GM12864 (cell line): ENCODE measurements at places on chromosomes 16 and 17.

DNA sequence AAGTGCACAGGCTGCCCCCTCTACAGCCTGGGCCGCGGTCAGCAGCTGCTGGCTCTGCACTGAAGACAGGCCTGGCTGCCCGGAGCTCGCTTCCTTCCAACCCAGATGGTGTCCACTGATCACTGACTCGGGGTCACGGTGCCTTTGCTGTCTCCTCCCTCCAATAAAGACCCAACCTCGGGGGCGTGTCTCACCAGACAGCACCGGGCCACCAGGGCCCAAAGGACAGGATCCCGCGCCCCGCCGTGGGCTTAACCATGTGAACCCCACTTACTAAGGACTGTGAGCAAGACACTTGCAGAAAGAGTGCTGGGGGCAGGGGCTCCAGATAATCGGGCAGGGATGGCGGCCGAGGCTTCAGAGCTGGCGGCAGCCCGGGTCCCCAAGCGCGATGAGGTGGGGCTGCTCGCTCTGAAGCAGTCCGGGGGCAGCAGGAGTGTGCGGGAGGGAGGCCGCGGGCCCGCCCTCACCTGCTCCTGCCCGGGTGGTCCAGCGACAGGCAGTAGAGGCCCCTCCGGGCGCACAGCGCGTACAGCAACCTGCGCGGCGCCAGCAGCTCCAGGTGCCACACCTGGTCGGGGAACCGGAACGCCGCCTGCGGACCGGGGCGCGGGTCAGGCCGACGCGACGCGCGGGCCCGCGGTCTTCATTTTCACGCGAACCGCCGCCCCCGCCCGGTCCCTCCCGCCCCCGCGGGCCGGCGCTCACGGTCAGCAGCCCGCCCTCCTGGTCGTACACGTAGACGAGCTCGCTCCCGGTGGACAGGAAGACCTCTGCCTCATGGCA, 502 bp downstream of the FAAP100 start:
- DNase-seq: no peak

DNA sequence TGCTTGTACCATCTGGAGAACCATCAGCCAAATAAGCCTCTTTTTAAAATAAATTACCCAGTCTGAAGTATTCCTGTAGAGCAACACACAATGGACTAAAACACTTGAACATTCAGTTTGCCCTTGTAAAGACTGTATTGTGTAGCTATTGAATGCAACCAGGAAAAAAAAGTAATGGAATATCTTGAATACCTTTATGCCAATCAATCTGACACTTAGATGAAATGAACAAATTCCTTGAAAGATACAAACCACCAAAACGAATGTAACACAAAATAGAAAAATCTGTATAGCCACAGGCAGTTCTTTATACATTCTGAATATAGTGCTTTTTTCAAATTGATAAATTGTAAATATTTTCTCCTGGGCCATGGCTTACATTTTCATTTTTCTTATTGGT, 63.3 kb upstream of the KCNJ16 start:
- no peak for DNase-seq

DNA sequence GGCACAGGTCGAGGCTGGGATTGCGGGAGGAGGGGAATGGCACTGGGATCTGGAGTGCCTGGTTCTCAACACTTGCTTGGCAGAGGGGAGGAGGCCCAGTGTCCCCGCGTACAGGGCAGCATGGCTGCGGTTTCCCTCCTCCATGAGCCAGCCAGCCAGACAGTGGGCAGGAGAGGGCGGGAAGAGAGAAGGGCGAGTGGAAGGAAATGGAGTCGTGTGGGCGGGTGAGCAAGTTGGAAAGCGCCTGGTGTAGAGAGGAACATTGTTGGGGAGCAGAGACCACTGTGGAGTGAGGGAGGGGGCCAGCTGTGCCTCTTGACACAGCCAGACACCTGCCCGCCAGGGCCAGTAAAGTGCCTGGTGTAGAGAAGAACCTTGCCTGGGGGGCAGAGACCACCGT, 130.5 kb downstream of the OR1D5 start:
- no peak for DNase-seq

GRCh38 chr17:4394208-4395110, 28.0 kb upstream of the UBE2G1 start:
- DNase-seq: no peak

GRCh38 chr17:77790143-77790829, 168.2 kb upstream of the TNRC6C start:
- DNase-seq: no peak

GRCh38 chr17:35084987-35085386, 21.5 kb upstream of the RFFL start:
- no peak for DNase-seq

DNA sequence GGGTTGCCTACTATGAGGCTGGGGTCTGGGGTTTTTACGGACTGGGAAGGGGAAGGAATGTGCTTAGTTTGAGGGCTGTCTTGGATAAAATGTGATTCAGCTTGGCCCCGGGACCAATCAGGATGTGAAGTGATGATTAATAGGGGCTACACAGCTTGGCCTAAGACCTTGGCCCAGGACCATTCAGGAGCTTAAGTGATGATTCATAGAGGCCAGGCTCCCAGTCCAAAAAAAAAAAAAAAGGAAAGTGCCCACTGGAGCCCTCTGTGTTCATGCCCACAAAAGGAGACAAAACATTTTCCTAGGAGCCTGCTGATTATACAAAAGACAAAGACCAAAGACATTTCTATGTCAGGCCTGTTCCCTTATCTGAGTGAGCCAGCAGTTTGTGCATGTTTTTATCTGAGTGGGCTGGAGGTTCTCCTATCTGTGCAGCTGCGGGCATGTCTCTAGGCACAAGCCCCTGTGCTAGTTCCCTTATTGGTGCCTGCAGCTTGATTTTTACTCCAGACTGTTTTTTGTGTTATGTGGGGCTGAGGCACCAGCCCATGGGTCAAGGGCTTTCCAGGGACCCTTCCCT, 898.2 kb upstream of the GOT2 start:
- DNase-seq: no peak

GRCh38 chr17:77916703-77917481, 41.6 kb upstream of the TNRC6C start:
- DNase-seq: no peak

- no peak for DNase-seq
Observed at GRCh38 chr17:15782866-15783265, 50.8 kb downstream of the TBC1D26 start.

DNA sequence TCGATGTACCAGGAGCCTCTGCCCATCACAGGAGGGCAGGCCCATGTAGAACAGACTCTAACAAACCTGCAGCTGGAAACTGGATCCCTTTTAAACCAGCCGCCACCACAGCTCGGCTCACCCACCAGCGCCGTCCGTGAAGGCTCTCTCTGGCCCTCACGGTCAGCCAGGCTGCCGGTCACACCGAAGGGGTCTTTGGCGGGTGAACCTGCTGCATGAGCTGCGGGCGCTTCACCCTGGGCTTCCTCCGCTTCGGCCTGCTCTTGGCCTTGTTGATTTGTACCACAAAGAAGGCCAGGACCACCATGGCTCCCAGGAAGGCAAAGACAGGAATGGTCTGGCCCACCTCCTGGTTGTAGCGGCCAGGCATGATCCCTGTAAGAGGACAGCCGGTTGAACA, 11.7 kb upstream of the SLC38A8 start:
- DNase-seq: no peak

DNA sequence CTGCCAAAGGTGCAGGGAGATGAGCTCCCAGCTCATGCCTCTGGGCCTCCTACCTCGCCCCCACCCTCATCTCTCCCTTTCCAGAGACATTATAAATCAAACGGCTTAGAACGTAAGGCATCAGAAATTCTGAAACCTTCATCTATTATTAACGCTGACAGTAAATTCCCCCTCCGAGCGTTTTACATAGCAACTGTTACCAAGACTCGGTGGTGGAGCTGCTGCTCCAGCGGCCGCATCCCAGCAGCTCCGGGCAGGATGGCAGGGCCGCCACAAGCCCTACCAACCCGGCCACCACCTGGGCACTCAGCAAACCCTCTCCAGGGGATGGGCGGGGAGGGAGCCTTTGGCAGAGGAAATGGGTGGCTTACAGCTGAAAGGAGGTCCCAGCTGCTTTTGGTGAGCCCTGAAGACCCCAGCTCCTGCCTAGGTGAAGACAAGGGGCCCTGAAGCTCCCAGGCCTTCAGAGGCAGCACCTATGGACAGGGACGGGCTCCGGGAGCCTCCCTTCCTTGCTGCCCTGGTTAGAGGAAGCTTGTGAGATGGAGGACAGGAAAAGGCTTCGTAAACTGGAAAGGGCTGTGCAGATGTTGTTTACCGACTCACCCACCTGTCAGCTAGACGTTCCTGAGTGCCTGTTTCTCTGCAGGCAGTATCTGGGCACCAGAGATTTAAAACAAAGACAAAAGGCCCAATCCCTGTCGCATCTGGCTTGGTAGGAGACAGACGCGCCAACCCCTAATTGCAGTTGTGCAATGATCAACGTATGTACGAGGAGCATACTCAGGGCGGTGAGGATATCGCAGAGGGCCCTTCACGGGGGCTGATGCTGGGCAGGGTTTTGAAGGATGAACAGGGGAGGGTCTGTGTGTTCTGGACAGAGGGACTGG, 76.9 kb downstream of the RAI1 start:
- no peak for DNase-seq

DNA sequence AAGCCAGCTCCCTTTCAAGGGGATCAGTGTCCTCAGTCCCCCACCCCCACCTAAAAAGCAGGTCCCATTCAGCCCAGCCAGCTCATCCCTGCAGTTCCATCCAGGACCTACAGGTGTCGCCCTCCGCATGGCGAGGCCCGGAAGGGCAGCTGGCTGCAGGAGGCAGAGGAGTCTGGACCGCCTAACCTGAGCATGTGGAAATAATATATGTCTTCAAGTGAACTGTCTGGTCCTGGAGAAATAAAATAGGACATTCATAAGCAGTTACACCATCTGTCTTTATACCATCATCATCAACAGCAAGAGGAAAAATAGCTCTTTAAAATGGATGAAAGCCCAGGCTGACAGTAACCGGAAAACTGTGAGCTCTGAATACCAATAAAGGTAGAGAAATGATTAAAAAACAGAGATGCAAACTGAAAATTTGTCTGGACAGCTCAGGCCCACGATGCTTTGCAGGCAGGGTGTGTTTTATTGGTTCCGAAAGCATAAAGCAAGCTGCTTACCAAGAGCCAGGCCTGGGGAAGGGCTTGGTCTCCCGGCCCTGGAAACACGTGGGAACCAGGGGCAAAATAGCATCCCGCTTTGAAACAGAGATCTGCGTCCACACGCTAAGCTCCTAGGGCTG, 215.2 kb downstream of the ZFHX3 start:
- DNase-seq: no peak

DNA sequence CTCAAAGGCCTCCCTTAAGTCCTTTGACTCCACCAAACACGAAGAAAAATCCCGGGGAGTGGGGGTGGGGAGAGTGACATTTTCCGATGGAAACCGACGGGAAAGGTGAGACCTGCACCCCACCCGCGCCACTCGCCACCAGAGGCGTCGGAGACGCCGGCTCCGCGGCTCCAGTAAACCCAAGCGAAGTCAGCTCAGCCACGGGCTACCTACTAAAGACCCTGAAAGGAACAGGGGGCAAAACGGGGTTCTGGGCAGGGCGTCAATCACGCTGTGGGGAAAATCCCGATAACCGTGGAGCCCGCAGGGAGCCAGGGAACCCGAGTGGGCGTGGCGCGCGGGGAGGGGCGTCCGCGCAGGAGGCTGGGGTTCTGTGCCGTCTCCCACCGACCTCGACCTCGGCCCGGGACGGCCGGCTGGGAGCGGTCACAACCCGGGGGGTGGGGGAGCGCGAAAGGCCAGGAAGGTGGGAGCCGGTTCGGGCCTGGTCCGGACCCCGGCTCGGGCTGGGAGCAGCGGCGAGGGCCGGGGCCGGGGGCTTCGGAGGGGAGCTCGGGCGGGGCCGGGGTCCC, 565 bp downstream of the WDR45B start:
- DNase-seq: no peak

DNA sequence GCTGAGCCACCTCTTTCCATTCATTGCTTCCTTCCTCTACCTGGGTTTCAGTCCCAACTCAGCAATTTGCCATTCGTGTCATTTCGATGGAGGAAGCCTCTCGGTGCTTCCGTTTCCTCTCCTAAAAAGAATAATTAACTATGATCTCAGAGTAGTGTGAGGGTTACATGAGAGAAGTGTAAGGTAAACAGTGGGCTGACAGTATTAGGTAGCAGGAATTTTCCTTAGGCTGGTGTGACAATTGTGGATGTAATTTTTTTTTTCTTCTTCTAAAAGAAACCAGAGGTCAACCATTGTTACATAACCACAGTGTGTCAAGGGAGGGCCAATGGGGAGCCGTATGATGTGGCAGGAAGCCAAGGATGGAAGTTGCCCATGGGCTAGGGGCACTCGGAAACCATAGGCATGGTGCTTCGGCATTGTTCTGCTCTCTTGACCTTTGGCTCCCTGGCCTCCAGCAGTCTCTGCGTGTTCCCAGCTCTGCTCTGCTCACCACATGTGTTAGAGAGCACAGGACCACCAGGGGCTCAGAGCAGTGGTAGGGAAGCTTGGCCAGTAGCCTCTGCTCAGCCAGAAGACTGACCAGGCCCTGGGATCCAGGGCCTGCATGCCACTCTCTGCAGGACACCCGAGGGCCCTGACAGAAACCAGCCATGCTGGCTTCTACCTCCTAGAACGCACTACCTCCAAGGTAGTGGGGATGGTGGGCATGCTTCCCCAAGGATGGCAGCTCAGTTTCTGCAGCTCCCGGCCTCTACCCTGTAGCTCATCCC, 2.0 kb upstream of the TOP2A start:
- DNase-seq: no peak

- no peak for DNase-seq
Observed at GRCh38 chr17:1625053-1625452, 3.6 kb downstream of the SLC43A2 start.

- DNase-seq: no peak
Observed at GRCh38 chr17:4751932-4752331, 12.2 kb upstream of the CXCL16 start.

- DNase-seq: no peak
Observed at GRCh38 chr17:34081269-34081668, 173.8 kb upstream of the CCL2 start.

DNA sequence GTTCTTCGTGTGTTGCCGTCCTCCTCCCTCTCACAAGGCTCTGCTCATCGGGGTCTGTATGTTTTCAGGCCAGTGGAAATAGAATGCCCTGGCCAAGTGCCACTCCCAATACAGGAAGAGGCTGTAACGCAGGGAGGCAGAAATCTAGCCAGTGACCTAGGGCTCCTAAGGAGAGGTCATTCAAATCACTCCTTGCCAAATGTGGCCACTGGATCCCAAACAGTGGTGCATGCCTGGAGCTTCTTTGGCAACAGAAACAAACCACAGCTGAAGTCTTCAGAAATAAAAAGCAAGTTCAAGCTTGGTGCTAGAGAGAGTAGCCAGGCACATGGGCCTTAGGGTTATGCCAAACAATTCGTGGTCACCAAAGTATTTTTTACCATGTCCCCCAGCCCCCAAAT, 66.1 kb downstream of the SMG6 start:
- no peak for DNase-seq
